ENCODE measurements at places on chromosomes 3 and 15.

DNA sequence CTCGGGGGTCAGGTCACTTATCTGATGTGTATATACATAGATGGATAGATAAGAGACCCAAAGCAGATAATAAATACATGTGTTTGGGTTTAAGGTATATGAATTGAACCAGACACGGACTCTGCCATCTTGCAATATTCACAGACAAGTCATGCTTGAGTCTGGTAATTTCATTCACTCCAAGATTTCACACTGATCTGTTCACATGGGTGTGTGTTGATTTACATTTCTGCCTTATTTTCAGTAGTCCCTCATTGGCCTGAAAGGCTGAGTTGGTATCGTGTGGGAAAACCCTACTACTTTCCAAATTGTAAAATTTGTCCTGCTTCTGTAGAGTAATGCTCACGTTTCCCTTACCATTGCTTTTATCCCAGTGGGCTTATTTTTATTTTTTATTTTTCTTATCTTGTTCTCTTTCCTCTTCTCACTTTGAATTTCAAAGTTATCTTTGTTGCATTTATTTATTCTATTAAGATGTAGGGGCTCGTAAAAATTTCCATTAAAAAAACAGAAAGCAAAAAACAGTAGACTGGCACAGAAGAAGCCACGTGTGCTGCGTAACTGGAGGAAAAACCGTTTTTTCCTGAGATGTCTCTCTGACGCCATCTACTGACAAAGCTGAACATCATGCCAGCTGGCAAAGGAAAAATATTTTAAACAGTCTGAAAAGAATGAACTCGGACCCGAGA is 10.8 kb upstream of the MFSD1 start:
- peak; percentile 57 for DNase-seq

- no peak for DNase-seq
These were observed 29.4 kb downstream of the NBEAL2 start for GRCh38 chr3:47008851-47009224.

DNA sequence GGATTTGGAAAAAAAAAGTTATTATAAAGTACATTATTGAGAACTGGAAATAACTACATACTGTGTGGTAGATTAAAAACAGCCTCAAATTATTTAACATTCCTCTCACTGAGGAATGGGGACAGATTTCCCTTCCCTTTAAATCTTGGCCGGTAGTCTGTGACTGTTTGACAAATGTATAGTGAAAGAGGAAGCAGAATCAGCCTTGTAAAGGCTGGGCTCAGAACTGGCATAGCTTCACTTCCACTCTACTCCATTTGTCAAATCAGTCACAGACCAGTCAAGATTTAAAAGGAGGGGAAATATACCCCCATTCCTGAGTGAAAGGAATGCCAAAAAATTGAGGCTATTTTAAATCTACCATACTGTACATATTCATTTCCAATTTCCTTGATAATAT is 18.2 kb upstream of the B4GALT4 start:
- DNase-seq: no peak

- no peak for DNase-seq
These were observed 27.1 kb downstream of the EIF2AK4 start for GRCh38 chr15:39961051-39961450.

DNA sequence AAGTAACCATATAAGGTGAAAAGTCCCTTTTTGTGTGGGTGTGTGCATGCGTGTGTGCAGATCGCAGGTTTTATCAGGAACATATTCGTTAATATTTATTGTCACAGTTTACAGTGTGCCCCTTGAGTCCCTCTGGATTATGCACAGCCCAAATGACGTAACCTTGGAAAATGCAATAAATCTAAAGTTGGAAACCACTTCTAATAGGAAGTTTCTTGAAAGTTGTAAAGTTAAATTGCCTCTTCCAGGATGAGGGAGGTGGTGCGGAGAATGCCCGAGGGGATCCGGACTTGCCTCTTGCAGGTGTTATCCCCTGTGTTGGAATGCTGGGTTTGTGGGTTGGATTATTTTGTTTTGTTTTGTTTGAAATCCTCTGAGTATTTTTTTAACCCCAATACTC is 143.3 kb downstream of the CMSS1 start:
- peak; percentile 60 for DNase-seq

GRCh38 chr3:32448686-32449474 is 53.8 kb downstream of the CMTM6 start:
- DNase-seq: no peak

DNA sequence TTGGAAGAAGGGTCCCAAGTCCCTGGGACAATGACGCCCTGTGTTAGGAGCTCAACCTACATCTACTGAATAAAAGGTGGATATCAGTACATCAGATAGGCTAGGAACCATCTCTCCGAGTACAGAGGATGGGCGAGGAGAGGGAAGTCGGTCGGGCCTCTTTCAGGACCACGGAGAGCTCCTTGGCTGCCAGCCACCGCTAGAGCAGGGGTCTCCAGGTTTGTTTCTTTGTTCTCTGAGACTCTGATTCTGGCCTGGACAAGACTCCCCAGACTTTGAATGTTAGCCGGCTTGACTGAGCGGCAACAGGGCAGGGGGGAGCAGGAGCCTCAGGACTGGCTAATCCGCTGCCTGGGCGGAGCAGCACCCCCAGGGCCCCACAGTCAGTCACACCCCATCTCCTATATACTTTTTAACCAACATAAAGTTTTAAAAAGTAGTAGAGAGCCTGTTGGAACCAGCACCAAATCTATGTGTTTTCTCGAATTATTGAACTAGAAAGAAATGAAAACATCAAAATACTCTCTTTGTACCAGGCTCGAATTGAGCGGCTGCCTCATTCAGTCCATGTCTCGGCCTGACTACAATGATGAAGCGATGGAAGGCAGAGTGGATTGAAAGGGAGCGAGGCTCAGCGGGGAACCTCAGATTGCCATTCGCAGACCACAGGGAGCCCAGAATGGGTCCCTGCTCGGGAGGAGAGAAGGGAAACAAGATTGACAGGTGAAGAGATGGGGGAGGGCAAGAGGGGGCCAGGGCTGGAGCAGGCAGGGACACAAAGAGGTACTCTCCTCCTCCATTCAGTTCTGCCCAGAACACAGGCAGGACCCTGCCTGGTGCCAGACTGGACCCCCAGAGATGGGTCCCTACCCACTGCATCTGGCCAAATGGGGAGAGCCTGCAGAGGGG is 131.6 kb downstream of the TPRA1 start:
- peak; percentile 84 for DNase-seq

DNA sequence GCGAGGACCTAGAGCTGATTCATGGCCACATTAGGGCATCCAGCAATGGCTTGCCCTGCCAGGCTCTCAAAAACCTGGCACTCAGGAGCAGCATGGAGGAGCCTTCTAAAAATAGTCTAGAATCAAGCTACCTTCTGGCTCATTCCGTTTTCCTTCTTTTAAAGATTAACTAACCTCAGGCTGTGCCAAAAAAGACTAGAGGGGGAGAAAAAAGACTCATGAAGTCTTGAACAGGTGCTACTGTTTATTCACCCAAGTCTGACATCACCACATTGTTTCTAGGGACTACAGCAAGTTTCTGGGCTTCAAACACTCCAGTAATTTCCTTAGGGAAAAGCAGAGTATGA is 125.8 kb downstream of the TNIK start:
- peak; percentile 32 for DNase-seq

DNA sequence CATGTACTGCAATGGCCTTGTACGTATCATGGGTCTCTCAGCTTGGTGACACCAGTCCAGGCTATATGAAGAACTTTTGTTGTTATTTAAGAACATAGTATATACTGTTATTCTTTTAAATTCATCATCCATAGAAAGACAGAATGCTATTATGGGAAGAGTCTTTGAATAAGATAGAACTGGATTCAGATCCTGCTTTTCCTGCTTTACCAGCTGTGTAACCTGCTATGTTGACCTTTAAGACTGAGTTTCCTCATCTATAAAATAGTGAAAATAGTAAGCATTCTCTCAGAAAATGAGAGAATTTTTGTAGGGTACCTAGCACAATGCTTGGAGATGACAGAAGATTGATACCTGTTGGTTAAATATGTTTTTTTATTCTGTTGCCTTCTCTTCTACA is 204.1 kb upstream of the TBL1XR1 start:
- no peak for DNase-seq

- no peak for DNase-seq
These were observed 810.4 kb downstream of the FHIT start for GRCh38 chr3:60440869-60441268.

- DNase-seq: no peak
These were observed 65.0 kb downstream of the NIPA2 start for GRCh38 chr15:22903427-22903826.

- DNase-seq: no peak
These were observed 152.6 kb downstream of the PEX5L start for GRCh38 chr3:179884136-179884535.

GRCh38 chr3:103057003-103057402 is 622.2 kb downstream of the ZPLD1 start:
- DNase-seq: no peak

GRCh38 chr15:65653341-65653740 is 31.6 kb downstream of the SLC24A1 start:
- DNase-seq: no peak

DNA sequence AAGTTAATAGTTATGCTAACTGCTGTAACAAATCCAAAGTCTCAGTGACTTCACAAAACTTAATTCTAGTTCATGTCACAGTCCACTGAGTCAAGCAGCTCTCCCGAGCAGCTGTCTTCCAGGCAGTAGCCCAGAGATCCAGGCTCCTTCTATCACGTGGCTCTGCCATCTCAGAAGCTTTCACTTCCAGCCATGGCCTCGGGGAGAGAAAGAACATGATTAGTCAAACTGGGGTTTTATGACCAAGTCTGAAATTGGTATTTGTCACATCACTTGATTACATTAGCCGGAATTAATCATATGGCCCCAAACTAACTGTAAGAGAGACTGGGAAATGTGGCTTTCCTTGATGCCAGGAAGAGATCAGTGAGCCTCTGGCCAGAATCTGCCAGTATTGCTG is 70.2 kb upstream of the DGKG start:
- no peak for DNase-seq

- DNase-seq: no peak
These were observed 391.9 kb upstream of the THBS1 start for GRCh38 chr15:39188930-39189329.

DNA sequence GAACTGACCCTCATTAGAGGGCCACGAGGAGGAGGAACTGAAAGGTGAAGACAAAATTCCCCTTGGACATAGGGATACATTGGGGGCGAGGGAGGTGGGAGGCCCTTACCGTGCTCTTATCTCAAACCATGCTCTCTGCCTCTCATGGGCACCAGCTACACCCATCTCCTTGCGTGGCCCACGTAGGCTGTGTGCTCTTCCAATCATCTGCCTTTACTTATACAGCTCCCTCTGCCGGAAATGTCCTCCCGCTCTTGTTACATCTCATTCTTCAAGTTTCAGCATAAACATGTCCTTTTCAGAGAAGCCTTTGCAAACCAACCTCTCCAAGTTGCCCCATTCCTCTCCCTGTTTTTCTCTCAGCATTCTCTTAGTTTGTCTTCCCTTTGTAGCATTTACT is 307.8 kb upstream of the PROK2 start:
- DNase-seq: no peak

DNA sequence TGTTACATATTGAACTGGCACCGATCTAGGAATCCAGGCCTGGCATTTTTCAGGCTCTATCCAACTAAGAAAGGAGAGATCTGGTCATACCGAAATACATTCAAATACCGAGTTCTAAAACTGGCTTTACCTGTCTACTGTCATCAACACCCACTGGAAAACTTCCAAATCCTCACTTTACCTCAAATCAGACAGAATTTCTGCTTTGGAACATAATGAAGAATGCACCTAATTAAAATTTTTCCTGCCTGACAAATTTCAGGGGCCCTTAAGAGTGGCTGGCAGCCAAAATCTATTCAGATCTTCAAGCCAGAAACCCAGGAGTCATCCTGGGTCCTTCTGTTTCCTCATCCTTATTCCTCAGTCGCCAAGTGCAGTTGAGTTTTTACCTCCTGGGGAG is 198.6 kb upstream of the FEZF2 start:
- no peak for DNase-seq

- DNase-seq: no peak
These were observed 162.6 kb downstream of the CCNL1 start for GRCh38 chr3:156997351-156997750.

DNA sequence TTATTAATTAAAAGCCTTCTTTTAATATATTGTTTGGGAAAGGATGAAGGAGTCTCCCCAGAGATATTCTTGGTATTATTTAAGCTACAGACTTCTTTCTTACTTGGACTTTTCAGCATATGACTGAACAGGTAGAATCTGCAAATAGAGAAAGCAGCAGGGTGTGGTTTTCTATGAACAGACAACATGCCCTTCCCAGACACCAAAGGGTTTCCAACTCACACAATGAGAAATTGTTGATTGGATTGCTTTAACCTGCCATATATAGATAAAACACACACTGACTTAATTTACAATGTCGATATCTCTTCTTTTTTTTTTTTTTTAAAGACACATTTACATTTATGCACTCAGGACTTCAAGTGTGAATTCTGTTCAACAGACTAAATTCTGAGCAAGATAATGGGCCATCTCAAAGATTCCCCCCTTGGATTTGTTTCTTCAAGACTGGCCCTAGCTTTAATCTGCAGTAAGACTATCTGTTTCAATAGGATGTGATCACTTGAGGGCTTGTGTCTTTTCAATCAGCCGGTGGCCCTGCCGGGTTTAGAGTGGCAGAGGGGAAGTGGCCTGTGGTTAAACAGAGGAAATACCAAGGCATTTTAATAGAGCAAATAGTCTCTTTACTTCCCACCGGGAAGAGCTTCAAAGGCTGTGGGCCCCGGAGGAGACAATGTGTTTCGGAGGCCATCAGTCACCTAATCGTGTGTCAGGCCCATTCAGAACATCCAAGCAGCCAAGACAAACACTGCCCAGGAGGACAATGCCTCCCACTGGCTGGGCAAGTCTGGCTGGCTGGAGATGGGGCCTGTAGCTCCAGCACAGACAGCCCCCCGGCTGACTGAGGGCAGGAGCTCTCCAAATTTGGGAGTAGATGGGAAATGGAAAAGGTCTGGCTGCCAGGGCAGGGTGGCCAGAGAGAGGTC is 6.1 kb downstream of the IL17RD start:
- DNase-seq: no peak

- no peak for DNase-seq
These were observed 11.0 kb downstream of the LEKR1 start for GRCh38 chr3:156837115-156837514.

GRCh38 chr15:44286814-44287452 is 1.6 kb upstream of the GOLM2 start:
- DNase-seq: no peak

GRCh38 chr3:12427551-12427950 is 56.7 kb upstream of the TSEN2 start:
- DNase-seq: no peak

- no peak for DNase-seq
These were observed 71.2 kb downstream of the OTOL1 start for GRCh38 chr3:161567577-161568361.

- no peak for DNase-seq
These were observed 105.4 kb upstream of the RPL32 start for GRCh38 chr3:12946649-12947316.

GRCh38 chr3:46693892-46694226 is 380 bp upstream of the ALS2CL start:
- no peak for DNase-seq

GRCh38 chr3:16290007-16290826 is 25.2 kb downstream of the OXNAD1 start:
- peak; percentile 37 for DNase-seq
